ENCODE measurements at places on chromosomes 16 and 17.
A peak's percentile ranks its signal among the peaks of the same experiment; 100 is the strongest.

GRCh38 chr16:14405611-14406537 is 224.2 kb downstream of the PARN start:
- no peak for DNase-seq

- no peak for DNase-seq
Observed at GRCh38 chr16:88473666-88474534, 20.8 kb downstream of the ZFPM1 start.

DNA sequence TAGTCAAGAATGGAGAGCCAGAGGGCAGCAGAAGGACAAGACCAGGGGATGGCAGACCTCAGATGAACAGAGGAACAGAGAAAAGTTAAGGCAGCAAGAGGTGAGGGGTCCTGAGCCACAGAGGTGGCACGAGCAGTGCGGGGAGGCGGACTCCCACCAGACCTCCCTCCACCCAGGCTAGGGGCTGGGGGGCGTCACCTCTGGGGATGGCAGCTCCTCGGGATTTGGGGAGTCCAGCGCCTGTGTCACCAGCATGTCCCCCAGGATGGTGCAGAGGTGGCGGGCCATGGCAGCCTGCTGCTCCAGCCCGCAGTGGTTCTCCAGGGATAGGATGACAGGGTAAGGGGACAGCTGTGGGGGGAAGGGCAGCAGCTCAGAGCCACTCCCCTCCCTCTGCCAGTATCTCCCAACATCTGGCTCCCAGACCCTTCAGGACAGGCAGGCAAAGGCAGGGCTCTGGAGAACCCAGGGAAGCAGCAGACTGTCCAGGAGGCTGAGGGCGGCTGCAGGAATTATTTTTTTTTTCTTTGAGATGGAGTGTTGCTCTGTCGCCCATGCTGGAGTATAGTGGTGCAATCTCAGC is 15.8 kb downstream of the PLCD3 start:
- no peak for DNase-seq

DNA sequence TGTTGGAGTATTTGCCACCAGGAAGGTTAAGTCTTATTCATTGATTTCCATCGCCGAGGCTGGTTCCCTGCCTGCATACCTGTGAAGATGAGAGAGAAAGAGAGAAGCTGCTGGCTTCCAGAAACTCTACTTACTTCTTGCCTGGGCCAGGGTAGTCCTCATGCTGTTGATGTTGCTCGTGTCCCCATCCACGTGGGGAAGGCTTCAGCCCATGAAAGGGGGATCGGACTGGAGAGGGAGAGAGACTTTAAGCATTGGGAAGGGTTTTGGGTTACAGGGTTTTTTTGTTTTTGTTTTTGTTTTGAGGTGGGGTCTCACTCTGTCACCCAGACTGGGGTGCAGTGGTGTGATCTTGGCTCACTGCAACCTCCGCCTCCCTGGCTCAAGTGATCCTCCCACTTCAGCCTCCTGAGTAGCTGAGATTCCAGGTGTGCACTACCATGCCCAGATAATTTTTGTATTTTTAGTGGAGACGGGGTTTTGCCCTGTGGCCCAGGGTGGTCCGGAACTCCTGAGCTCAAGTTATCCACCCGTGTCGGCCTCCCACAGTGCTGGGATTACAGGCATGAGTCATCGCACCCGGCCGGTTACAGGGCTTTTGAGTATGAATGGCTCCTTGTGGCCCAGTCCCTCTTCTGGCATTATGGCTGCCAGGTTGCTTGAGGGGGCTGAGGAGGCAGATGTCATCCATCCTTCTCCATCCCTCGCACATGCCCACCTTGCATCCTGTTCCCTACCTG is 26.6 kb downstream of the ITGB3 start:
- no peak for DNase-seq

GRCh38 chr16:22123146-22123545 is 30.8 kb downstream of the VWA3A start:
- DNase-seq, result no peak

GRCh38 chr16:84836234-84836647 is 16.5 kb downstream of the CRISPLD2 start:
- peak; percentile 59 for DNase-seq

DNA sequence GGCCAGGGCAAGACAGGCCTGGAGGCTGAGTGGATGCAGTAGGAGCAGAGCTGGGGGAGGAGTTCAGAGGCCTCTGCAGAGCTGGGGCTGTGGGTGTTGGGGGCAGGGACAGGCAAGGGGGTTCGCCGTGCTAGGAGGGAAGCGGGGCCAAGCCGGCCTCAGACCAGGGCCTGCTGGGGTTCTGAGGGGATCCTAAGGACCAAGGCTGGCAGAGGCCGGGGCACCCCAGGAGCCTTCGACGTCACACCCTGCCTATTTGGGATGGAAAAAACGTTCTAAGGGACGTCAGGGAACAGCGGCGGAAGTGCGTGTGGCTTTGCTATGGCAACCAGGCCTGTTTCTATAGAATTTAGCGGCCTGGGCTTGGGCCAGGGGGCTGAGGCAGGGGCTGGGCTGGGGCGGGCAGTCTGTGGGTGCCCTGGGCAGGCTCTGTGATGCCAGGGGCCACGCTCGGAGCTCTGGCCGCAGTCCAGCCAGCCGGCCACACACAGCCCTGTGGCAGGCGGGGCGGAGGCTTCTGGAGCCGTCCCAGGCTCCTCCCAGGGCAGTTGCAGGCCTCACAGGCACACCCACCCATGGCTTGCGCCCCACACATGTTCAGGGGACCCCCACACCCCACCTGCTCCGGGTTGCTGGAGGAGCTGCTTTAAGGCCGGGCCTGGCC is 3.7 kb downstream of the TRAF7 start:
- DNase-seq, result no peak

DNA sequence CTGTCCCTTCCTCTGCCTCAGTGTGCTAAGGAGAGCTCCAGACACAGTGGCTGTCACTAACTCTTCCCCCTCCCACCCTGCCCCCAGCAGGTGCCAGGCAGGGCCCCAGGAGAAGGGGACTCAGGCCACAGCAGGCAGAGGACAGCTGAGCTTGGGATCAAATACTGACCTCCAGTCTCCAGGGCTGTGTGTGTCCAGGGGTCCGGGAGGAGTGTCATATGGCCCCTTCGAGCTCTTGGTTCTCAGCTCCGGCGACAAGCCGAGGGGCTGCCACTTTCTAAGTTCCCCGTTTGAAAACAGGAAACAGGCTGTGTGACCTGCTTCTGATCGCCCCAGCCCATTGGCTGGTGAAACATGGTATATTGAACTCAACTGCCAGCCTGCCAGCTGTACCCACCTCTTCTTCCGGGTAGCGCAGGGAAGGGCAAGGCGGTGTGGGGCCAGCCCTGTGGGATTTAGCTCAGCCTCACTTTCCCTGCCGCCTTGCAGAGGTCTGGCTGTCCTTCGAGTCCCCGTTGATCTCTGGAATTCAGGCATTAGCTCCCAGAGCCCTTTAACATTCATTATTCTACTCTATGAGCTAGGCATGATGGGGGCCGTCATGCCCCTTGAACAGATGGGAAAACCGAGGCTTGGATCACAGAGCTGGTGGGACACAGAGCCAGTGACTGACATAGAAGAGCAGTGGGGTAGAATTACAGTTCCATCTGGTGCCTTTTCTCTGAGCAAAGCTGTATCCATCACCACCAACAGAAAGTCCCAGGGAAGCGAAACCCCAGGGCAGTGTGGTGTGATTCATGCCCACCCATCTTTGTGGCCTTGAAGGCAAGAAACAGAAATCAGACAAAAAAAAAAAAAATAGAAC is at the start of gene SNX20:
Gene SNX20, minus strand, starts transcription at position 292 of the 865 bp plus-strand sequence. CDS start 3,786 bp downstream, outside the sequence.
- no peak for DNase-seq

DNA sequence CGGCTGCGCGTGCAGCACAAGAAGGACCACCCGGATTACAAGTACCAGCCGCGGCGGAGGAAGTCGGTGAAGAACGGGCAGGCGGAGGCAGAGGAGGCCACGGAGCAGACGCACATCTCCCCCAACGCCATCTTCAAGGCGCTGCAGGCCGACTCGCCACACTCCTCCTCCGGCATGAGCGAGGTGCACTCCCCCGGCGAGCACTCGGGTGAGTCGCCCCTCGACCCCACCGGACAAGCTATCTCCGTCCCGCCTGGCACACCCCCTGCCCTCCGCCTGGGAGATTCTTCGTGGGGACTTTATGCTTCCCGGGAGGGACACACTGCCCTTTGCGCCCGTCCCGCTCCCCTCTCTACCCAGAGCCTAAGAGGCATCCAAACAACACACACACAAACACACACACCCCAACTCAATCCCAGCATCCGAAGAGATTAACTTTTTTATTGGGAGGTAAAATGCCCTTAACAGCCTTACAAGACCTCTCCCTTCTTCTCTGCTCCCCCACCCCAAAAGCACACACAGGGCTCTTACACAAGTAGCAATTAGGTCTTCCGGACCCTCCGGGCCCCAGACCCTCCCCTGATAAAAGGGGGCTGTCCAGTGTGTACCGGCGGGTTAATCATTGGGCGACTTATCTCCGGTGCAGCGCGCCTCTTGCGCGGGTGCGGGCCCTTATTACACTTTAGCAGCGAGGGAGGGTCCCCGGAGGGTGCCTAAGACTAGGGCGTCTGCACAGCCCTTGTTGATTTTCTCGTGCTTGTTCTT is 2.1 kb downstream of the SOX9 start:
- DNase-seq, result no peak

DNA sequence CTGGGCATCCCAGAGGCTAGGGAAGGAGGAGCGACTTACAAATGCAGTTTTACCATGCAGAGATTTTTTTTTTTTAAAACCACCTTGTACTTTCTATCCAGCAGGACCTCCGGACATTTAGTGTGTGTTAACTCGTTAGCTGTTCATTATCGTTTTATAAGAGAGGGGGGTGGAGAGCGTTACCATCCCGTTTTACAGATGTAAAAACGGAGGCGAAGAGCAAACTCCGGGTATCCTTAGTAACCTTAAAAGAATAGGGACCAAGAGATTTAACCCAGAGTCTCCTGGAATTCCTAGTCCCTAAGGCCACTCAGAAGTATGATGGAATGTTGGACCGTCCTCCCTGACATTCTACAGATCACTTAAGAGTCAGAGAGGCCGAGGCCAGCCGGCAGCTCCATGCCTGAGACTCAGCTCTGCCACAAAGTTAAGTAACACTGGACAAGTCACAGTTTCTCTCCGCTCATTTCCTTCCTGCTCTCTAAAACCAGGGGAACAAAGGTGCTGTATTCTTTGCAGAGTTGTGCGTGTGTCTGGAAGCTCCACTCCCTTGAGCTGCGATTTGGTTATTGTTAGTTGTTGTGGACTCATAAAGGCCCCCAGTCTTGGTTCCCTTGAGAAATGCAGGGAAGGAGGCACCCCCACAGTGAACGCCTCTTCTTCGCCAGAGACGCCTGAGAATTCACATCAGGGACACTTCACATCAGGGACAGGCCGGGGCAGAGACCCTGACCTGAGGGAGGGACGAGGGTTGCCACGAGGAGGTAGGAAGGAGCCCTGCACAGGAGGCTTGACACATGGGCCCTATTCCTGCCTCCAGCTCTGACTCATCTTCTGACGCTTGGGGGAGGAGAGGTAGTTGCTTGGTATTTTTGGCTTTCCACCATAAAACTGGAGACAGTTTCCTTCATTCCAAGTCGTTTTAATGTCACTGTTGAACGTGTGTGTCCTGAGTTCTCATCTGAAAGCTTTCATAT is 1.2 kb downstream of the DUSP14 start:
- no peak for DNase-seq

- DNase-seq, result no peak
Observed at GRCh38 chr17:4204710-4205173, 59.0 kb downstream of the ANKFY1 start.

- DNase-seq, result no peak
Observed at GRCh38 chr16:88284626-88285513, 97.9 kb upstream of the ZNF469 start.

- DNase-seq, result no peak
Observed at GRCh38 chr16:28182183-28182582, 29.6 kb downstream of the XPO6 start.

GRCh38 chr17:50270435-50271362 is 3.6 kb upstream of the TMEM92 start:
- no peak for DNase-seq

GRCh38 chr16:47939680-47940079 is 216.1 kb downstream of the ABCC12 start:
- DNase-seq, result no peak

- DNase-seq, result no peak
Observed at GRCh38 chr16:59463776-59464175, 729.7 kb upstream of the GOT2 start.

GRCh38 chr17:71488851-71489250 is 632.0 kb upstream of the SOX9 start:
- no peak for DNase-seq

DNA sequence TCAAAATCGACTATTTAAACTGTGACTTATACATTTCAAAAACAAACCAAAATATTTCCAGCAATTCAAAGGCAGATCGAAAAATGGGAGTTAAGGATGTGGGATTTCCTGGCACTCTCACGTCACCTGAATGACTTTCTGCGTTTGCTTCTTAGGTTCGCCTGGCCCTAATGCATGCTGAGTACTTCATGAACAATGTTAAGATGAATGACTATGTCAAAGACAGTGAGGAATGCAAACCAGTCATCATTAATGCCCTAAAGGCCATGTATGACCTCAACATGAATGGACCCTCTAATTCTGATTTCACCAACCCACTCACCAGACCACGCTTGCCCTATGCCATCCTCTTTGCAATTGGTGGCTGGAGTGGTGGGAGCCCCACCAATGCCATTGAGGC is 7.3 kb downstream of the KLHL10 start:
- no peak for DNase-seq

GRCh38 chr16:24440306-24440705 is 99.1 kb upstream of the RBBP6 start:
- DNase-seq, result no peak

- no peak for DNase-seq
Observed at GRCh38 chr16:50153596-50154419, 702 bp downstream of the TENT4B start.

- no peak for DNase-seq
Observed at GRCh38 chr17:50240851-50241250, 33.4 kb upstream of the TMEM92 start.

Measured in urinary bladder (tissue), 4 donors.